Fibroblast of the aortic adventitia (primary cell): ENCODE measurements at places on chromosomes 7 and 10. TPM values are rescaled to one million over a fixed set of nuclear protein-coding genes. Genes with fewer than 3 reads are reported as not detected.
A peak's percentile ranks its signal among the peaks of the same experiment; 100 is the strongest.

- DNase-seq = no peak
Observed at GRCh38 chr7:15626041-15626440, 60.4 kb downstream of the MEOX2 start.

- no peak for DNase-seq
Observed at GRCh38 chr7:32256811-32257210, 186.6 kb upstream of the PDE1C start.

LIPK gene
- total RNA-seq = not detected in 2 replicates

PTPN20 gene
- 0.27 TPM in 1 of 2 replicates, not detected in the other for total RNA-seq

GRCh38 chr10:501596-501995 lies 187.9 kb downstream of the DIP2C start:
- DNase-seq = peak; percentile 11

ZNF485 gene
- total RNA-seq = 3.8 and 4.0 TPM in 2 replicates

PROSER2 gene
- total RNA-seq = 3.1 and 4.7 TPM in 2 replicates

GATA3 gene
- not detected in 2 replicates for total RNA-seq

DNA sequence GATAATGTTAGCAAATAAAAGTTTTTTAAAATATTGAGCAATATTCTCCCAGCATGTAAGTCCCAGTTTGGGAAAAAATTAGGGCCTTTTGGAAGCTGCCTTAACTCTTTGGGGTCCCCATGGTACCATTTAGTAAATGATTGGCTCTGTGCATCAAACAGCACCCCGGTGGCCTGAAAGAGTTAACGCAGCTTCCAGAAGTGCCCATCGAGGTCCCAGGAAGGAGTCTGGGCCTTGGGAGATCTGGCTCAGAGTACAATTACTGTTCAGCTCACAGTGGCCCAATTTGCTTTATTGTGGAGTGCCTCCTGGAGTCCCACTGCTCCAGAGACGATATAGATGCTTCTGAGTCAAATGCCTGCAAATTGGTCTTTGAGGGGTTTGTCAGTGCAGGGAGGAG lies 31.7 kb downstream of the WDFY4 start:
- DNase-seq = no peak

PRPS1L1 gene
- total RNA-seq = not detected in 2 replicates

DNA sequence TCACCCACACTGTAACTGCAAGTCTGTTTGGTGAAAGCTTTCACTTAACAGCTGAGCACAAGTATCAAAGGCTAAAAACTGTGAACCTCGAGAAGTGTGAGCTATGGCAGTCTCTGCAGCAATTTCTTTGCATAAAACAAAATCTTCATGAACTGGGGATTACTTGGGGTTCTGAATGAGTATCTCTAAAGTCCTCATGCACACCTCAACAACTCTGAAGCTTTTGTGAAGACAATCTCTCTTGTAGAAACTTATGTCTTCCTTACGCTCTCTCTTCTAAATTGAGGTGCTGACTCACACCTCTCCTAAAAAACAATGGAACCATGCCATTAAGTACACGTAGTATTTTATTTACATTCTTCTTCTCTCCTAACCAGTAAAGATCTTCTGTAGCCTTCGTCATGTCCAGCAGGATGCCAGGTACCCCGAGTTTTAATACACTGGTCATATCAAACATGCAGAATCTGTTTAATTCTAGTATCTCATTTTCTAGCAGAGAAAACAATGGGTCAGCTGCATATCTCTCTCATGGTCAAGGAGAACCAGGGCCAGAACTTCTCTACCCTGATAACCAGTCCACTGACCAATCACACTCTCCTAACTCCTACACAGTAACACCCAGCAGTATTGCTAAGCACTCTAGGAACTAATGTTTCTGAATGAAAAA lies 76.9 kb downstream of the UBE2H start:
- DNase-seq = peak; percentile 75

LRRC4 gene
- 0.27 TPM in 1 of 2 replicates, not detected in the other for total RNA-seq

DNA sequence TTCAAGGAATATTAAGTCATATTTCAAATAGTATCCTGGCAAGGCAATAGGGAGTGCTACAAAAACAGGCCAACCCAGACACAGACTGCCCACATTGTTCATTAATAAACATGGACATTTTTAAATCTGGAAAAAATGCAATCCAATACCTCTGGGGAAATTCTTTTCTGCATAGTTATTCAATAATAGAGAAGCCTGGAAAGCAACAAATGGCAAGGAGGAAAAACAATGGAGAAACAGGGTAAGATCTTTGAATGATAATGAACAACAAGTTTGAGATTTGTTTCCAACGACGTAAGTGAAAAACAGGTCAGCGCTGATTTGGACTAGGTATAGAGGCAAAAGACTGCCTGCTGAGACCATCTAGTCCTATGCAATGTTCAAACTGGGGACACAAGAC lies 44.7 kb upstream of the ZNF800 start:
- no peak for DNase-seq

DNA sequence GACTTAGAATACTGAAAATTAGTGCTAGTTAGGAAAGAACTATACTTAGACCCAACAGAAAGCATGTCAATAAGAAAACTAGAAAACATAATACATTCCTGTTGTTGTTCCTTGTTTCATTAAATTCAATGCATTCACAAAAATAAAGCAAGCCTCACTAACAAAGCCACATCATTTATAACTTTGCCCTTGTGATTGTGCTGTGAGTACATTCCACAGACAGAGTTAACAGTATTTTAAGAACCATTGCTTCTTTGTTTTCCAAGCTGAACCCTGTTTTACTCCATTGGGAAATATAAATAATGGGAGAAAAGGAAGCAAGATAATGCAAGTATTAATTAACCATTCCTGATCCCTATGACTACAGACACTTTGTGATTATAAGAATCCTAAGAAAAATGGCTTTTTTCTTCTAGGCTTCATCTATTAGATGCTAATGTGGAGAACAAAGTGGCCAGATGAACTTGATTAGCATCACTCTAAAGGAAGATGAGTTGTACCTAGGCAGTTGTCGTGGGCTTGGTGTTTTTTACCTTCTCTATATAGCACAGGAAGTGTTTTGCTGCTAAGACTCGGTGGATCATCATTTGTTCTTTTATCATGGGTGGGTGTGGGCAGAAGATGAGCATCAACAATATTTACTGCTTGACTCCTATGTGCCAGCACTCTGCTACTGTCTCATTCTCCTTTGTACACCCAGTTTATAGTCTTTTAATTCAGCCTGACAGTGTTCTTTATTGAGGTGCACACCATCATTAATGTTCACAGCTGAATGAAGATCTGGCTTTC lies 34.2 kb upstream of the ZNRF2 start:
- DNase-seq = no peak

DNA sequence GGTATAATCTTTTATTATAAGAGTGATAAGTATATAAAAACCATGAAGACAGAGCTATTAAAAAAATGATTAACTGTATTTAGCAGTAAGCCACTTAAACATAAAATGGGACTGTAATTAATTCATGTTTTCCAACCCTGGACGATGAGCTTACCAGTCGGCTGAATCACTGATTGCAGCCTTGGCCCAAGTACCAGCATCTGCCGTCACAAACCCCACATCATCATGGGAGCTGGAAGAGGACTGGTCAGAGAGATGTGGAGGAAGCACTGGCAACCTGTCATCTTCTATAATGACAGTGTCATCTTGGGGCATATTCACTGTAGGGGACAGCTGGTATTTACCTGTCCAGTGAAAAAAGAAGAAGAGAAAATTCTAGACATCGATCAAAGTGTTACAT lies 473.6 kb downstream of the PARD3 start:
- peak; percentile 69 for DNase-seq

GRCh38 chr10:132187430-132188138 lies 836 bp downstream of the DPYSL4 start:
- no peak for DNase-seq

GSTO2 gene
- 3.4 and 8.9 TPM in 2 replicates for total RNA-seq

- no peak for DNase-seq
Observed at GRCh38 chr10:50885097-50885859, at the start of gene A1CF. TSS of gene A1CF (minus strand) at chr10:50885627. CDS start at chr10:50859940, 25,687 bp downstream.

DNA sequence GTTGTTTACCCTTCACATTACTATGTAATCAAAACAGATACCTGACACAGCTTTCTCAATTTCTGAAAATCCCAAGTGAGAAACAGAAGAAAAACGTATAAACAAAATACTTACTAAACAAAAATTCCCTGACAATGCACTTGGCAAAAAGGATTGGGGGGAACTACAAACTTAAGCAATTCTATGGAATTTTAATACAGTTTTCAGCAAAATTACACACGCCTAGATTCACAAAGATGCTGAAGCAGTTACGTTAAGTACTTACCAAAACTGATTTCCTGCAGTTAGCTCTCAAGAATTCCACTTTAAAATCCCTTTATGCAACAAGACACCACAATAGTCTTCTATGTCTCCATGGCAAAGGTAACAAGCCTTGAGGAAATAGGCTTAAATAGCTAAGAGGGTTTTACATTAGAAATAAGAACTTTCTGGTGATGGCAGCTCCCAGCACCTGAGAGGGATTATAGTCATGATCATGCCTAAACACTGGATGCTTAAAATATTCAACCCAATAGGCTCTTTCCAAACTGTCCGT lies 10.8 kb downstream of the TOMM7 start:
- no peak for DNase-seq

DMBT1 gene
- under 0.01 and 0.08 TPM in 2 replicates for total RNA-seq

- no peak for DNase-seq
Observed at GRCh38 chr7:1985042-1985441, 247.7 kb downstream of the MAD1L1 start.

DNA sequence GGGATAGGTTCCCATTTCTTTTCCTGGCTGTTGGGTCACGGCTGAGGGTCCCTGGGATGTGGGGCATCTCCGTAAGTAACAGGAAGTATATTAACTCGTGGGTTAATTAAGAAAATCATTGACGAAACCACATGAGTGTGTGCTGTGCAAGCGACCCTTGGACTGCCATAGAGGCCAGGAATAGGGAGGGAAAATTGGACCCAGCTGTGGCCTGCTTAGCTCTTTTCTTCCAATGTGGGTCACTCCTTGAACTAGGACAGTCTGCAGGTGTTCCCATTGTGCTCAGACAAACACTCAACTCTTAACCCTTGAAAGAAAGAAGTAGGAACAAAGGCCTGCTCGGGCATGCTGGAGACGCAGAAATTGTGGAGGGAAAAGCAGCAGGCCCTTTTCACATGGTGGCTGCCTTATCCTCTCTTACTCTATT lies 25.6 kb upstream of the PLEKHA1 start:
- no peak for DNase-seq
